Activated naive CD4-positive, alpha-beta T cell treated with Interleukin-2 at 50 U/mL for 16 hours (primary cell): ENCODE measurements at places on chromosomes 7 and 10.

GRCh38 chr7:29039821-29040578 lies 81.9 kb upstream of the TRIL start:
- no peak for DNase-seq

GRCh38 chr7:112877691-112878460 lies 87.7 kb upstream of the TMEM168 start:
- DNase-seq, result no peak

GRCh38 chr10:83816942-83817341 lies 322.4 kb upstream of the GHITM start:
- no peak for DNase-seq

GRCh38 chr10:47143072-47143471 lies 156.9 kb upstream of the GDF10 start:
- DNase-seq, result no peak

GRCh38 chr7:99111591-99111990 lies 32.3 kb downstream of the SMURF1 start:
- DNase-seq, result no peak

- DNase-seq, result no peak
Measured at GRCh38 chr10:26327811-26328210, 110.3 kb upstream of the APBB1IP start.
